Stimulated activated CD8-positive, alpha-beta memory T cell treated with anti-CD3 and anti-CD28 coated beads, Interleukin-2, amount 100 ng/mL, for 1 hour (primary cell): ENCODE measurements at places on chromosomes 3 and 15.

DNA sequence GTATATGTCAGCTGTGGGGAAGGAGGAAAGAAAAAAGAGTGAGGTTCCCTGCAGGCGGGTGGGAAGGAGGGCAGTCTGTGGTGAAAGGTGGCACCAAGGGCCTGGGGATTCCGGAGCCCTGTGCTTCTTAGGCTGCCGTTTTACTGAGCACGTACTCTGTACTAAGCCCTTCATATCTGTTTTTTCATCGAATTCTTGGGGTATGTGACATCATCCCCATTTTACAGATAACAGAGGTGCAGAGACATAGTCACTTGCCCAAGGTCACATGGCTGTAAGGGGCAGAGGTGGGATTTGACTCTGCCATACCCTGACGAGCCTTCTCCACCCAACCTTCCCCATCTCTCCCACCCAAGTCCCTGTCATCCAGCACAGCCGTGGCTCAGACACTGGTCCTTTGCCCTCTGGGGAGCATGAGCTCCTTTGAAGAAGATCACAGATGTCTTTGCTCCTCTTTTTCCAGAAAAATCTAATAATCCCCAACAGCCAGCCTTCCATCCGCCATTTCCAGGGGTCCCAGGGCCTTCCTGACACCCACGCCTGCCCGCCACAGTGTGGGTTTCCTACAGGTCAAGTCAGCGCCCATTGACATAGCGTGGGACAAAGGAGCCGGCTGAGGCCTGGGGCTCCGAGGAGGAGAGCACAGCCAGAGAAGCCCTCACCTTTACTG is 24.2 kb downstream of the CYP11A1 start:
- no peak for DNase-seq

GRCh38 chr3:112805126-112805525 is 41.5 kb downstream of the CD200R1L start:
- DNase-seq, result no peak

DNA sequence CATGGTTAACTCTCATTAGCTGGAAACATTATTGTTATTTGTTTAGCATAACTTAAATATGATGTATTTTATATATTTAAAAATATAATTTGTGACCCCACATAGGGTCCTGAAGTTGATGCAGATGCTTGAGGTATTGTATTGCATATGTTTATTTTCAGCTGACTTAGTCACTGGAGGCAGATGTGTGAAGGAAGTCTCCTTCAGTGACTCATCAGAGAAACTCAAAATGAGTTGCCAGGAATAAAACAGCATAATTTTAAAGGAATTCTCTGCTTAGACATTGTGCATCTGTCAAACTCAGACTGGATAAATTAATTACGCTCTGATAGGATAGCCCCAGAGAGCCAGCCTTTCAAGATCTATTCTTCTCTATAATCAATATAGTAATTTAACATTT is 7.9 kb upstream of the OR4F6 start:
- DNase-seq, result no peak

DNA sequence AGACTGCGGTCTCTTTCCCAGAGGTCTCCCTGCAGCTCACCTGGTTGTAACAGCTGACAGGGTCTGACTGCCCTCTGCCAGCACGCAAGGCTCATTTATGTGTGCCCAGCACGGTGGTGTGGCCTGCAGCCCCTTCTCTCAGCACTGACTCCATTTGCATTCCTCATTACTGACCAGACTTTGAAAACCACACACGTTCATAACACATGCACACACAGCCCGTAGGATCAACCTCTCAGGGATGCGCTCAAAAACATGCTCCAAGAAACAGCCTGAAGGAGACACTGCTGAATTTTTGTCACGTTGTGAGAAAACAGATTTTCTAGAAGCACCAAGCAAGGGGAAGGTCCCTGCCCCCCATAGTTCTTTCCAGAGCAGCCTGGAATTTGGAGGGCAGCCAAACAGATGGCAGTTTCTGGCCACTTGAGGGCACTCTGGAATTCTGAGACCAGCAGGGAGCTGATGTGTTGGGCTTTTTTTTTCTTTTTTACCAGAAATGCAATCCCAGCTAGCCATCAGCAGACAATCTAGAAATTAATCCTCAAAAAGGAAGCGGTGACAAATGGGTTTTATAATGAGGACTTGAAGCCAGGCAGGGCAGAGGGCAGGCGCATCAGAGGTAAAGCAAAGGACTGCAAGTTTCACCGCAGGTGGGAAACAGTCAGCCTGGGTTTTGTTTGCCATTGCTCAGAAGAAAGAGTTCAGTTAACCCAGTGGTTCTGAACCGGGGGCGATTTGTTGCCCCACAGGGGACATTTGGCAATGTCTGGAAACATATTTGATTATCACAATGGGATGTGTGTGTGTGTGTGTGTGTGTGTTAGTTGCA is 170.5 kb upstream of the PROK2 start:
- DNase-seq, result no peak

- DNase-seq, result no peak
Measured at GRCh38 chr15:52540374-52541012, 11.8 kb upstream of the MYO5A start.

GRCh38 chr15:38378161-38378560 is 75.8 kb upstream of the FAM98B start:
- no peak for DNase-seq

- DNase-seq, result no peak
Measured at GRCh38 chr3:71252466-71252865, 331.1 kb downstream of the FOXP1 start.

DNA sequence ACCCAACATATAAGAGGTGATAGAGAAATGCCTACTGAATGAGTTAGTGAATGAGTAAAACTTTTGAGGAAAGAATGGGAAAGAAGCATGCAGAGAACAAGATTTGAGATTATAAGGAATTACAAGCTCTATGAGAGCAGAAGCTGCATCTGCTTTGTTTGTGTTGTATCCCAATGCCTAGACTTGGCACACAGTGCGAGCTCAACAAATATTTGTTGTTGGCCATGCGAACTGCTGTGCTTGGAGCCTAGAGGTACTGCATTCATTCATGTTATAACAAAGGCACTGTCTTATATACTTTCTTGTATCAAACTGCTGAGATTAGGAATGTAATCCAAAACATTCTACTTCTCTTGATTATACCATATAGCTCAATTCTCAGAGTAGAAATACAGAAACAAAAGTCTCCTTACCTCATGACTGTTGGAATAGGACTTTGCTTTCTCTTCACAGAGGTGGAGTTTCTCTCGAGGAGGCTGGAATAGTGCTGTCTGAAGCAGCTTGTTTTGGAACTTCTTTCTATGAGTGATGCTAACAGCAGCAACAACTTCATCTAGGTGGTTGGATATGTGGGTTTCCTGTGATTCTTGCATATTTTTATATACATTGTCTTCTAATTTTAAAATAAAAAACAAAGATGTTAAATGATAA is 21.1 kb downstream of the TTC23 start:
- no peak for DNase-seq

GRCh38 chr3:37096288-37096687 is 78.1 kb downstream of the LRRFIP2 start:
- no peak for DNase-seq

- no peak for DNase-seq
Measured at GRCh38 chr15:79329171-79329611, 18.3 kb downstream of the TMED3 start.

DNA sequence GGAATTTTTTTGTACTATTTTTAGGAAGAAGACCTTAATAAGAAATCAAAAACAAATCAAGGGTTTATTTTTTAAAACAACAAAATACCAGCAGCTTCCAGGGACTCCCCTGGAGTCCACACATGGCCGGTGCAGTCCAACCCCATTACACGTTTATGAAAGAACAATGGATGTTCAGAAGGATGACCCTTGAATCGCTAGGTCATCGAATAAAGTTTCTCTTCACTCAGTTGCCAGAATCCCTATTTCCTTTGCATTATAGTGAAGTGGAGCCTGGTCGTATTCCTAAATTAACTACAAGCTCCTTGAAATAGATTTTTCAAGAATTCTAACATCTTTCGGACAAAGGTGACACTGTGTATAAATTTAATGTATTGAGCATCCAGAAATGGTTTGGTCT is 95.1 kb downstream of the BDH1 start:
- DNase-seq, result no peak

- no peak for DNase-seq
Measured at GRCh38 chr3:143436231-143436930, 316.8 kb downstream of the CHST2 start.

DNA sequence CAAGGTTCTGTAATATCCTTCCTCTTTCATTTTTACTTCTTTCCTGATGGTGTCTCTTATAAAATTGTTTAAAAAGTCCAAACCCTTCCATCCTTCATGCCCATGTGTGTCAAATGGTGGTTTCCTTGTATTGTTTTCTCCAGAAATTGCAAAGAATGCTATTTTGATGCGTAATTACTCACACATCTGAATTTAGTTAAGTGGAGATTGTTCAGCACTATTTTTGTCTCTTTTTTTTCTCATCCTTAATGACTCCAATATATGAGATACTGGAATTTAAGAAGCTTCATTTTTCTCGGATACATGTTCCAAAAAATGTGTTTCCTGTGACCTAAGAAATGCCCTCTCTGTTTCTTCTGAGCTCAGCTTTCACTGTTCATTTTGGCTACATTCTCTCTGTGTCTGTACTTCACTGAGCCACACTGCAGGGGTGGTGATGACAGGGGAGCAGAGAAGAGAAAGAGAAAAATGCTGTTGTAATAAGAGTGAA is 799.8 kb downstream of the DIPK2A start:
- no peak for DNase-seq

- DNase-seq, result no peak
Measured at GRCh38 chr3:39264053-39264452, 15.8 kb downstream of the CX3CR1 start.

DNA sequence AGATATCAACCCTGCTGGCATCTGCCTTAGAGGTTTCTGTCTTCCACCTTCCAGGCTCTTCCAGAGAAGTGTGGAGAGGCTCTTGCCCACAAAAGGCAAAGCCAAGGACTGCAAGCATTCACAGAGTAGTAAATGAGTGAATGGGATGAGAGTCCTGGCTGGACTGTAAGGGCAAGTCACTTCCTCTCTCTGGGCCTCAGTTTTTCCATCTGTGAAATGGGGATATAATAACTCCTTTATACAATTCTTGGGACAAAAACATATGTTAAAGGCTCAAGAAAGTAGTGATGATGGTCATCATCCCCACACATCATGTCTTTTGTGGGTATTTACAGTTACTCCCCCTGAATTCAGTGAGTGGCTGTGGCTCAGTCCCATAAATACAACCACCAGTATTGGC is 10.7 kb upstream of the FGD5 start:
- DNase-seq, result no peak

- peak; percentile 9 for DNase-seq
Measured at GRCh38 chr3:151085227-151085888, at the start of gene MED12L. TSS of gene MED12L (plus strand) at chr3:151085664. CDS start at chr3:151086927, 1,263 bp downstream.

- no peak for DNase-seq
Measured at GRCh38 chr15:58703610-58704009, 45.9 kb downstream of the ADAM10 start.

DNA sequence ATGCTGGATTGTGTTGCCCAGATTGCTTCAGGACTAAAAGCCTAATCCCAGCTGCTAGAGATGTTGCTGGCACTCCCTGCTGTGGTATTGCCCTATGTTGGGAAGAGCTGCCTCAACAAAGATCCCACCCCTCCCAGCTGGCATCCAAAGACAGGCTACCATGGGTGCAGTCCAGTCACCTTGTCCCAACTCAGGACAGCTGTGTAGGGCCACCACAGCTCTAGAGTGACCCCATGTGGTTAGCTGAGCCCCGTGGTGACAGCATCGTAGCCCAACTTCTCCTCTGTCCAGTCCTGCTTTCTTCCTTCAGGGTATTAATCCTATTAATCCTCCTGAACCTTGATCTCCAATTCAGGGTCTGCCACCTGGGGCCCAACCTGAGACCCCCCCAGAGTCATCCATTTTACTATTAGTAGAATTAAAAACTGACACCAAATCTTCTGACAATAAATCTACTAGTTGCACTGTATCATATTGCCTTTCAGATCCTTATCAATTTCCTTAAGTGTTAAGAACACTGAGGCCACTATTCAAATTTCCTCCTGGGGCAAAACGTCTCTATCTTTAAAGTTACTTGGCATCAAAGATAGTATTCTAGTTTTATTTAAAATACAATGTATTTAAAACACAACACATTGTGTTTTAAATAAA is 83.5 kb downstream of the AQP9 start:
- no peak for DNase-seq

- DNase-seq, result no peak
Measured at GRCh38 chr3:130841357-130841756, 52.5 kb upstream of the ATP2C1 start.

GRCh38 chr3:167839460-167840134 is 104.1 kb downstream of the SERPINI1 start:
- DNase-seq, result no peak

DNA sequence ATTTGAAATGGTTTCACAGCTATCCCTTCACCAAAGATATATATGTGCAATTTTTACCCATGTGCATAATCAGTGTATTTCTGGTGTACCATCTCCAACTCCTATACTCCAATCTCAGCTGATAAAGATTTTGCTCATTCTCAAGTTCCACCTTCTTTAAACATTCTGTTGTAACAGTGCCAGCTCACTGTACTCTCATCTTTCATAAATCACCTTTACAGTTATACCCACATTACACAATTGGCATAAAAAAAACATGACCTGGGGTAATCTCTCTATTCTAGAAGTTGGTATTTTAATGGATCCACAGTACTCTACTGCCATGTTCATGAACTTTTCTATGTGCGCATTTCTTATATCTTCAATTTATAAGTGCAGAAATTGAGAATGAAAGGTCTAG is 339.9 kb upstream of the DPH6 start:
- no peak for DNase-seq

GRCh38 chr3:98574132-98574531 is 19.3 kb downstream of the CPOX start:
- no peak for DNase-seq

- no peak for DNase-seq
Measured at GRCh38 chr15:27885201-27885600, 213.9 kb downstream of the OCA2 start.
